Fibroblast of pulmonary artery (primary cell): ENCODE measurements at places on chromosomes 12 and 14.

- DNase-seq = peak; percentile 74
Measured at GRCh38 chr12:88944397-88944796, 364.1 kb upstream of the KITLG start.

DNA sequence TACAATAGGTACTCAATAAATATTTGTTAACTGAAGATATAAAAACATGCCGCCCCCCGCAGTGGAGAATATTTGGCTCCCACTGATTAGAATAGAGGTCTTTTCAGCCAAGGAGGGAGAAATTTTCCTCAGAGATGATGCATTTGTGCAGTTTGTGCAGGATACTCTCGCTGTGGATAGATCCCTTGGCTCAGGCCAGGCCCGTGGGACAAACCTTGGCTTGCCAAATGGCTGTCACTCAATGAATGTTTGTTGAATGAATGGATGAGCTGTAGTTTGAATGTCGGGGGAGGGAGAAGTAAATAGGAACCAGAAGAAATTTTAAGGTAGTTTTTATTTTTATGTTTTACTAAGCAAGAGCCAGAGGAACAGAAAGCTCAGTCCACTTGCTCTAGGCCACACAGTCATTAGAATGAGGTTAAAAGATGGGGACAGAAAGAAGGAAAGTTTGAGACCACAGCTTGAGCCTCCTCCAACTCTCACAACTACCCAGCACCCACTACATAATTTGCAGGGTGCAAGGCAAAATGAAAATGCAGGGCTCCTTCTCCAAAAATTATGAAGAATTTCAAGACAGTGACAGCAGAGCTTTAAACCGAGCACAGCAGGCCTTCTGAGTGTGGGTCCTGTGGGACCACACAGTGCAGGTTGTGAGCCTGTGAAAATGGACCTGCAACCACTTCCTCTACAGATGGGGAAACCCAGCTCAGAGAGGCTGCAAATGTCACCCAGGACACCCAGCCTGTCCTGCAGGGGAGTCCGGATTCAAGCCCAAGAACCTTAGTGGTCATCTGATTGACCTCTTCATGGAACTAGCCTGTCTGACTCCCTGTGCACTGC is 51.4 kb downstream of the WSCD2 start:
- DNase-seq = no peak

DNA sequence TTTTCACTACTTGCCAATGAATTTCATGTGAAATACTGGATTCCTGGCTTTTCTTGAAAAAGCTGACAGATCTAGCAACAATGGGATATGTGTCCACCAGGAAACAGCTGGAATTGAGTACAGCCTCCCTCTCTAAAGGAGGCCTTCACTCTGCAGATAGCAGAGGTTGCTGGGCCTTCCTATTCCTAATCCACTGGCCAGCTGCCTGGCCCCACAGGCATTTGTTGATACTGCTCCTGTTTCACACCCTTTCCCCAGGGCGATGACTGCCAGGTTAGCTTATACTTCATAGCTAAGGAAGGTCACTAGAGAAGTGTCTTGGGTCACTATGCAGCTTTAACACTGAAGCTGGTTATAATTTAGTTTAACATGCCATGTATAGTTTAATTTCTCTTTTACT is 87.5 kb upstream of the PDZRN4 start:
- DNase-seq = no peak

- peak; percentile 51 for DNase-seq
Measured at GRCh38 chr14:55850825-55851241, 267.4 kb upstream of the PELI2 start.

GRCh38 chr12:117563007-117563406 is 201.6 kb upstream of the NOS1 start:
- DNase-seq = no peak

DNA sequence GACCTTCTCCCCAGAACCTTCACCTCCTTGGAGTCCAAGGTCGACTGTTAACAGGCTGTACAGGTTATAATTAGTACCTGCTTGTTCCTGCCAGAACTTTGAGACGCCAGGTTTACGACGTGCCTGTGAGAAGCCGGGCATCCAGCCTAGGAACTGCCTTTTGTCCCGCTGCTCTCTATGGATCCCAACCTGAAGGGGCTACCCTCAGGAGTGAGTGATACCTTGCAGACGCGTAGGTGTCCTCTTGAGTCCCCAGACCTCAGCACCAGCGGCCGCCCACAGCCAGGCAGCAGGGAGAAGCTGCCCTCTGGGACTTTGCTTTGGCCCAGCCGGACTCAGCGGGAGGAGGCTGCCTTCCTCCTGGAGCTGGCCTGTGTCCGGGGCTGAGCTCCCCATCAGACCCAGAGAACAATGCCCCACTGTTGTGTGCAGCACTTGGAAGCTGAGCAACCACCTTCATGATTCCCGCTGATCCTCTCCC is 16.2 kb downstream of the SYNE3 start:
- DNase-seq = no peak

GRCh38 chr12:98635657-98636323 is 8.8 kb downstream of the IKBIP start:
- DNase-seq = peak; percentile 73

- peak; percentile 90 for DNase-seq
Measured at GRCh38 chr14:67618617-67619063, 1.1 kb upstream of the ARG2 start.

- DNase-seq = peak; percentile 67
Measured at GRCh38 chr14:63435838-63436237, 107.3 kb downstream of the PPP2R5E start.

DNA sequence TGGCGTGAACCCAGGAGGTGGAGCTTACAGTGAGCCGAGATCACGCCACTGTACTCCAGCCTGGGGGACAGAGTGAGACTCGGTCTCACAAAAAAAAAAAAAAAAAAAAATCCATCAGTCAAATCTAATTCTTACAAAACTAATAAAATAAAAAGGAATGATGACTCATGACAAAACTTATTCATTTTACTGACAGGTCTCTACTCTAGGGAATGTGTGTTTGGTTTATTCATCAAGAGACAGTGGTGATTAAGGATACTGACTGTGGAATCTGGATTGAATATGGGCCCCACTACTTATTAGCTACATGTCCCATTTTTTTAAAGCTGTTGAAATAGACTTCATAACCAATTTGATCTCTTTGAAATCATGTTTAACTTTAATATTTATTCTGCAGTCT is 29.3 kb upstream of the GAS2L3 start:
- no peak for DNase-seq

- DNase-seq = no peak
Measured at GRCh38 chr12:9214534-9214933, 6.3 kb upstream of the PZP start.

DNA sequence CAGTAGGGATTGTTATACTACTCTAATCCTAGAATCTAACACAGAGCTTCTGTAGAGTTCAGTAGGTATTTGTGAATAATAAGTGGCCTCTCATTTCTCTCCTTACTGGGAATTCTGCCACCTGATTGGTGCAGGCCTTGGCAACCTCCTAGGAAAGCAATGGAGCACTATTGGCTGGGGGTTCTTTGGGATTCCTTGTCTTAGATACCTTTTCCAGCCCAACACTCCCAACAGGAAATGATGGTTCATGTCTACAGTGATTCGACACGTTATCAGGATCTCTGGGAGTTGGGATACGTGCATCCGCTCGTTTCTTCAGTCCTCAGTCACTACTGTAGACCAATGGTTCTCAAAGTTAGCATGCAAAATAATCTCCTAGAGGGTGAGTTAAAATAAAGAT is 67.4 kb downstream of the ELK3 start:
- DNase-seq = no peak

- peak; percentile 78 for DNase-seq
Measured at GRCh38 chr14:65168840-65169239, 66.5 kb upstream of the MAX start.

DNA sequence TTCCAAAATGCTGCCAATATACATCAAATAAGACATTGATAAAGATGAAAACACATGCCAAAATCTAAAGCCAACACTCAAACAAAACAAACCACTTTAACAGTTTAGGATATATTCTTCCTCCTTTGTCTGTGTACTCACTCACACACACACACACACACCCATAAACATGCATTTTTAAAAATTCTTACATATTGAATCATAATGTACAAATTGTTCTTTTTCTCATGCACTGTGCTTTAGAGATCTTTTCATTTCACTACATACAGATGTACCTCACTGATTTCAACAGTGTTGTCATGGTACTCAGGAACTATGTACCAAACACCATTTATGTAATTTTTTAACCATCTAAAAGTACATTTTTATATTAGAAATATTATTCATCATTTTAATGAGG is 9.5 kb upstream of the RERG start:
- peak; percentile 41 for DNase-seq

GRCh38 chr12:49105504-49106084 is 5.1 kb downstream of the LMBR1L start:
- peak; percentile 55 for DNase-seq

DNA sequence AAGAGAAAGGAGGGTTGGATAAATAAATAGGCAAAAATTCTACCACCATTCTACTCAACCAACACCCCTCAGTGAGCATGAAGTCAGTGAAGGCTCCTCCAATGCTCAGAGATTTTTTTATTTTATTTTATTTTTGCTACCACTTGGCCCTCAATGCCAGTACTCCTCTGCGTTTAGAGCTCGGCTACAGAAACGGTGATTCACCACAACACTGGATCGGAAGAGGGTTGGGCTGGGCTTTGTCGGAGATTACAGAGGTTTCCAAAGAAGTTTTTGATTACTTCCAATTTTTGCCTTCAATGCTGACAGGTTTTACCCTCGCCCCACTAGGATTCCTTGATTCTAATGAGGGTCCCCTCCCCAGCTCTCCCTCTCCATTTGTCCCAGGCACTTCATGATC is 1027.2 kb upstream of the TMEM132C start:
- DNase-seq = peak; percentile 29

- no peak for DNase-seq
Measured at GRCh38 chr12:40734276-40734675, 42.0 kb downstream of the CNTN1 start.

- peak; percentile 35 for DNase-seq
Measured at GRCh38 chr14:53325176-53325806, 172.2 kb upstream of the DDHD1 start.

DNA sequence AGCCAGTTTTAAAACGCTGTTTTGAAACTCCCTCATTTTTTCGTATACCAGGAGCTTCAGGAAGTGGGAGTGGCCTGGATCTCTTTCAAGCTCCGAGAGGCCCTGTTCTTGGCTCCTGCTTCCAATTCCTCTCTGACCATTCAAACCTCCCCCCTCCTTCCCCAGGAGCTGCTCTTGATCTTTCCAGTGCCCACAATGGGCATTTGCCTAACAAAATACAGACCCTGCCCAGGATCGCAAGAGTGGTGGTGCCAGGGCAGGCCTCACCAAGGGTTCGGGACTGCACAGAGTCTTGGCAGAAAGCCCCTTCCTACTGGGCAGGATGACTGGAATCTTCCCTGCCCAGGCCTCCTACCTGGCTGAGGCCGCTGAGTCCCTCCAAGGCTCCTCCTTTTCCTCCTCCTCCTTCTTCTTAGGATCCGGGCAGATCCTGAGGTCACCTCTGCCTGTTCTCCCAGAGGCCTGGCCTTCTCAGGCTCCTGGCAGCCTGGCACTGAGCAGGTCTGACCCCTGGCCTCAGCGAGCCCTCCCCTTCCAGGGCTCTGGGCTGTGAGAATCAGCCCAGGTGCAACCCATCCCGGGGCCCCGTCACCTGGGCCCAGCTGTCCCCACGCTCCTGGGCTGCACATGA is 46.9 kb upstream of the NOS1 start:
- peak; percentile 5 for DNase-seq

- DNase-seq = peak; percentile 25
Measured at GRCh38 chr12:122021193-122021821, 377 bp upstream of the BCL7A start.

DNA sequence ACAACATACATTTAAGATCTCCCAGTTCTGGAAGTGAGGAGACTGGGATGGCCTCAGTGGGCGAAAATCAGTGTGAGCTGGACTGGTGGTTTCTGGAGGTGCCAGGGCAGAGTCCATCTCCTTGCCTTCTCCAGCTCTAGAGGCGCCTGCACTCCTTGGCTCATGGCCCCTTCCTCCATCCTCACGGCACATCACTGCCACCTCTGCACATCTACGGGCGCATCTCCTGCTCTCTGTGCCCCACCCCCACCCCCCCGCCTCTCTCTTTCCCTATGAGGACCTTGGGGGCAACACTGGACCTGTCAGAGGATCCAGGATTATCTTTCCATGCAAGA is 62.8 kb upstream of the DIO3 start:
- no peak for DNase-seq

- no peak for DNase-seq
Measured at GRCh38 chr12:125773033-125773640, 707.9 kb downstream of the AACS start.

DNA sequence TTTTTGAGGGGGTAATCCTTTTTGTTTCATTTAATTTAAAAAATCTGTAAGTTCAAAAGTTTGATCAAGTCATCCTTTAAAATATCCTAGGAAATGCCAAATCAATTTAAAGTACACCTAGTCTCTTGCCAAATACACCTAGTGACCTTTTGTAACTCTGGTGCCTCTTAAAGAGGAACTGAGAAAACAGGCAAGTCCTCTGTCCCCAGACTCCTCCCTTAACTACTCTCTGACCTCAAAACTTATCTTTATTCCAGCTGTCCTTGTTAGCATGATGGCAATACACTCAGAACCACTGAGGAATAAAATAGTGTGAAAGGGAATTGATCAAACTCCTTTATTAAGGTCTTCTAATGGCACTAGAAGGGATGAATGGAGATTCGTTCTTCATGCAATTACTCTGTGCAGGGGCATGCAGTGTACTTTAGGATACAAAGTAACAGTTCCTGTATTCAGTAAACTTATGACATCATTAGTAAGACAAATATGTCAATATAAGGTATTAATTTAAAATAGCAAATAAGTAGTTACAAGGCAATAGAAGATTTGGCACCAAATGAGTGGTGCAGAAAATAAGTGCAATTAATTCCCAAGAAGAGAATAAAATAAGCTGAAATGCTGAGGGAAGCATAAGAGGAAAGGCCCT is 3.3 kb downstream of the FAR2 start:
- no peak for DNase-seq

DNA sequence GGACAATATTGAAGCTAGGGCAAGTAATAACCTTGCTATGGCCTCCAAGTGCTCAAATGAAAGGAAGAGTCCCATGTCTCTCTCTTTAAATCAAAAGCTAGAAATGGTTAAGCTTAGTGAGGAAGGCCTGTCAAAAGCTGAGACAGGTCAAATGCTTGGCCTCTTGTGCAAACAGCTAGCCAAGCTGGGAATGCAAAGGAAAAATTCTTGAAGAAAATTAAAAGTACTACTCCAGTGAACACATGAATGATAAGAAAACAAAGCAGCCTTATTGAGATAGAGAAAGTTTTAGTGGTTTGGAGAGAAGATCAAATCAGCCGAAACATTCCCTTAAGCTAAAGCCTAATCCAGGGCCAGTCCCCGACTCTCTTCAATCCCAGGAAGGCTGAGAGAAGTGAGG is 84.1 kb upstream of the PLEKHA5 start:
- DNase-seq = peak; percentile 40

DNA sequence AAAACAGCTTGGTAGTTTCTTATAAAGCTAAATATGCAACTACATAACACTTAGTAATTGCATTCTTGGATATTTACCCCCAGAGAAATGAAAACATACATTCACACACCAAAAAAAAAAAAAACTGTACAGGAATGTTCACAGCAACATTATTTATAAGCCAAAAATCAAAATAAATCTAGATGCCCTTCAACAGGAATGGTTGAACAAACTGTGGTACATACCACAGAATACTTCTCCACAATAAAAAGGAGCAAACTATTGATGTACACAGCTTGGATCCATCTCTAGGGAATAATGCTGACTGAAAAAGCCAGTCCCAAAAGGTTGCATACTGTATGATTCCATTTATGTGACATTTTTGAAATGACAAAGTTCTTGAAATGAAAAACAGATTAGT is 62.1 kb upstream of the SLC38A4 start:
- no peak for DNase-seq

GRCh38 chr14:31978423-31978822 is 98.7 kb upstream of the ARHGAP5 start:
- DNase-seq = no peak

GRCh38 chr14:104974146-104974541 is 4.0 kb downstream of the AHNAK2 start:
- DNase-seq = no peak
